Activated T-cell treated with anti-CD3 and anti-CD28 coated beads, Interleukin-2, amount 50 U/mL, for 1 hour (primary cell): ENCODE measurements at places on chromosomes 6 and 20.
A peak's percentile ranks its signal among the peaks of the same experiment; 100 is the strongest.

DNA sequence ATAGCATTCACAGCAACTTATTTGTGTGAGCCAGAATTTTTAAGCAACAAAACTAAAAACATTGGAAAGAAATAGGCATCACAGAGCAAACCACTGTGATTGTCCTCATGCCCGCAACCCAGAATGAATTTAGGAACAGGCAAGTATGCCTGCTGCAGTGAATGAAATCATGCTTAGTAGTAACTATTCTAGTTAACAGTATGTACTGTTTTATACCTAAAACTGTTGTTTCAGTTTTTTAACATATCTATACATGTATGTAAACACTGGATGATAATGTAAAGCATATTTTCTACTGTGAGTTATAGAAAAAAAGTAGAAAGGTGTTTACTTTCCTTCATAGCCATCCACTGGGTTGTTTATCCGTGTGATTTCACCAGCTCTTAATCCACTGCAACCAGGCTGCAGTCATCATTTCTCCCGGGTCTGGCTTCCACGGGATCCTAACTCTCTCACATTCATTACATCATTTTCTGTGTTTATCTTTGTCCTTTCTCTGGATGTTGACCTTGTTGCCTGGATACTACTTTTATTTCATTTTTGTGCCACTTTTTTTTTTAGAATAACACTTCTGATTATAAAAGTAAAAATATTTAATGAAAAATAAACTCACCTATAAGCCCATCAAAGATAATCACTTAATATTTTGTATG lies 3.6 kb upstream of the ARFGEF3 start:
- DNase-seq = no peak

DNA sequence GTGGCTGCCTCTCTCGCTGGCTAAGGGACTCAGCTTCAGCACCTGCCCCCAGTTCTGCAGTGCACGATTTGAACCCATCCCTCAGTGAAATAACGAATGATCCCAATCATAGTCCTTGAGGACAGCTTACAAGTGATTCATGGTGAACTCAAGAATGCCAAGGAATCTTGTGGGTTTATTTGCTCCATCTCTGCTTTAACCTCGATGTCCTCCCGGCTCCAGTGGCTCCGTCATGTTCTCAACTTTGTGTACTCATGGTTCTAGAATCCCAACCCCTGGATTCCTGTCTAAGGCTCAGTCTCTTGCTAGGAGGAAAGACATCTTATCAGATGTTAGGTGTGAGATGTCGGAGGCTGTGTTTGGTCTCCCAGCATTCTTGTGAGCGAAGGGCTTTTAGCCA lies 29.0 kb upstream of the GTSF1L start:
- no peak for DNase-seq

DNA sequence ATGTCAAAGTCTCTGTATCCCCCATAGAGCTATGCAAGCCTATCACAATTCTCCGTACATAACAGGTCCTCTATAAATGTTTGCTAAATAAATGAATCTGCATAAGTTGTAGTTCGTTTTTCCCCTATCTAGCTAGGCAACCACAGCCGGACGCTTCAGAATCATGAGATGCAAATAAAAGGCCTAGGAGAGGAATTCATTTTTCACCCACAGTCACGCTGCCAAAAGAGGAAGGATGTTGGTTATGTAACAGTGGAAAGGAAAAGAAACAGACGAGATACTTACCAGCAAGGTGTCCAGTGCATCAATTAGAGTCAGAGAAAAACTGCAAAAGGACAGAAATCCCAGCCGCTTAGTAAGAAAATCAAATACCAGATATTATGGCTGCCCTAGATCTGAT lies 2.4 kb downstream of the EDEM2 start:
- no peak for DNase-seq

- no peak for DNase-seq
Observed at GRCh38 chr20:21498635-21499034, 15.2 kb downstream of the NKX2-2 start.

GRCh38 chr20:53652090-53652858 lies 58.6 kb upstream of the ZNF217 start:
- no peak for DNase-seq

DNA sequence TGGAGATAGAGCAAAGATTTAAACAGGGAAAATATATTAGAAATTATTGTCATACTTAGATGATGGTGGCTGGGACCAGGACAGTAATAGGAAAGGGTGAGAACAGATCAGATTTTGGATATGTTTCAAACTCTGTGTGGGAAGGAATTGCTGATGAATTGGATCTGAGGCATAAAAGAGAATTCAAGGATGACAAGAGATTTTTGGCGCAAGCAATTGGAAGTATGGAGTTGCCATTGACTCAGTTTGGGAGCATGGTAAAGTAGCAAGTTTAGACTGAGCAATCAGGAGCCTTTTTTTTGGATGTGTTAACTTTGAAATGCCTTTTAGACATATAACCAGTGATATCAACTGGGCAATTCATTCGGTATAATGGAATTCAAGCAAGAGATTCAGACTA lies 14.4 kb downstream of the TAB2 start:
- DNase-seq = no peak

DNA sequence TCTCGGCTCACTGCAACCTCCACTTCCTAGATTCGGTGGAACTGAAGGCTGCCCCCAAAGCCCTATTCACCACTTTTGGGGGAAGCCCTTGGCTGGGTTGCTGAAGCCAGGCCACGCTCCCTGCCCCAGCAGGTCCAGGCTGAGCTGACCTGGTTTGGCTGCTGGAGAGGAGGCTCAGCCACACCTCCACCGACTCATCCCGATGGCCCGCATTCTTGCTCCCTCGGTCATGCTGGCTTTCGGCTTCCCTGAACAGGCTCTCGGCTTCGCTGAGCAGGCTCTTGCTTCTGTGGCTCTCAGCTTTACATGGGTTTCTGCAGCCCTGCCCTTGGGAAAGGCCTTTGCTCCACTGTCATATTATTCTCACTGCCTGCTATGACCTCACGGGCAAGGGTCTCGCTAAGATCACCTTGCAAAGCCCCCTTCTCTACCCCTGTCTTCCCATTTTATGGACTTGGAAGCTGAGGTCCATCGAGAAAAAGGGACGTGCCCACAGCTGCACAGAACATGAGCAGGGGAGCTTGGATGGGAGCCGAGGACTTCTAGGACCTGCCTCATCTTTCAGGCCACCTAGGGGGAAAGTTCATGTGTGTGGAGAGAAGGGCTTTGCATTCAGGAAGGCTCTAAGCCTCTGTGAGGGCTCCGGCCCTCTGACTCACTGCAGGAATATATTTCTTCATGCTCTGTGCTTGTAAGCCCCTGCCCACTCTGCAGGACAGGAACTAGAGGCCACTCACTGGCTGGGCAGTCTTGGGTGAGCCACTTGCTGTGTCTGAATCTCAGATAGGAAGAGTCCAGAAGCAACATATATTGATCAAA lies 15.6 kb downstream of the ARHGAP40 start:
- DNase-seq = no peak

DNA sequence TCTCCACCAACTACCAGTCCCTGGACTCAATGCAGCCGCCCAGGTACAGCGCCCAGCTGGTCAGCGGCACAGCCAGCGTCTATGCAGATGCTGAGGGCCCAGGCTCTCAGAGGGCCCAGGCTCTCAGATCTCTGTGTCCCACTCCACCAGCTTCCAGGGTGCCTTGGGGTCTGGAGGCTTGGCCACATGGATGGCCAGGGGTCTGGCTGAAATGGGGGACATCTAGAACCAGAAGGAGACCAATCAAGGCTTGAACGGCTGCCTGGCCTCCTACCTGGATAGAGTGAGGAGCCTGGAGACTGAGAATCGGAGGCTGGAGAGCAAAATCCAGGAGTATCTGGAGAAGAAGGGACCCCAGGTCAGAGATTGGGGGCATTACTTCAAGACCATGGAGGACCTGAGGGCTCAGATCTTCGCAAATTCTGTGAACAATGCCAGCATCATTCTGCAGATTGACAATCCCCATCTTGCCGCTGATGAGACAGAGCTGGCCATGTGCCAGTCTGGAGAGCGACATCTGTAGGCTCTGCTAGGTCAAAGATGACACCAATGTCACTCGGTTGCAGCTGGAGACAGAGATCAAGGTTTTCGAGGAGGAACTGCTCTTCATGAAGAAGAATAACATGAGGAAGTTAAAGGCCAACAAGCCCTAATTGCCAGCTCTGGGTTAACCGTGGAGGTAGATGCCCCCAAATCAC lies 44.1 kb upstream of the GRM4 start:
- peak; percentile 62 for DNase-seq

DNA sequence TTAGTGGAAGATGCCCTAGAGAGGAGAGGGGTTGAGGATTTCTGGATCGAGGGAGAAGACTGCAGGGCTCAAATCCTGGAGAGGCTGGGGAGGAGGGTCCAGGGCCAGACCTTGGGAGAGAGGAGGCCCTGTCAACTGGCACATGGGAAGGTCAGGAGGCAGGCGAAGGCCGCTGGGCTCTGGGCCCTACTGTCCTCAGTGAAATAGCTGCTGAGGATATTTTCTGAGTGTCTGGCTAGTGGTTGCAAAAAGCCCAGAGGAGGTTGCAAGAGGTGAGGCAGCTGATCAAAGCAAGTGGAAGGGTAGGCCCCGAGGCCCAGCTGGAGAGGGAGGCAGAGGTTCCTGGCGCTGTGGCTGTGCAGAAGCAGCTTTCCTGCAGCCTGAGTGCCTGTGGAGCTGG lies 103.4 kb upstream of the MLN start:
- DNase-seq = no peak

DNA sequence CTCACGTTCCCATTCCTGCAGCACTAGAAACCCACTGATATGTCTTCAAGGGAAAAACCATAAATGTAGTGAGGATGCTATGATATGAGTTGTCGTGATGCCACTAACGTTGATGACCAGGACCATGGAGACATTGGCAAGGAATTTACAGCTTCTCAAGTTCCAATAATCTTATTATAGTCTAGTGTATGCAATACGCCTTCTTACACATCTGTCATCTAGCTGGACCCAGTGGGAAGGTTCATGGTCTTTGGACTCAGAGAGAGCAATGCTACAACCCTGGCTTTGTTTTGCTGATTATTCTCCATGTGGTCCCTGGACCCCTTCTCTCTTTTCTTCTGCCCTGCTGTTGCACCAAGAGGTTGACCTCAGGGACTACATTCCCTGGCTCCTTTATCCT lies 76.0 kb upstream of the BMP2 start:
- DNase-seq = no peak

- no peak for DNase-seq
Observed at GRCh38 chr6:98974309-98974708, 26.6 kb upstream of the FBXL4 start.

DNA sequence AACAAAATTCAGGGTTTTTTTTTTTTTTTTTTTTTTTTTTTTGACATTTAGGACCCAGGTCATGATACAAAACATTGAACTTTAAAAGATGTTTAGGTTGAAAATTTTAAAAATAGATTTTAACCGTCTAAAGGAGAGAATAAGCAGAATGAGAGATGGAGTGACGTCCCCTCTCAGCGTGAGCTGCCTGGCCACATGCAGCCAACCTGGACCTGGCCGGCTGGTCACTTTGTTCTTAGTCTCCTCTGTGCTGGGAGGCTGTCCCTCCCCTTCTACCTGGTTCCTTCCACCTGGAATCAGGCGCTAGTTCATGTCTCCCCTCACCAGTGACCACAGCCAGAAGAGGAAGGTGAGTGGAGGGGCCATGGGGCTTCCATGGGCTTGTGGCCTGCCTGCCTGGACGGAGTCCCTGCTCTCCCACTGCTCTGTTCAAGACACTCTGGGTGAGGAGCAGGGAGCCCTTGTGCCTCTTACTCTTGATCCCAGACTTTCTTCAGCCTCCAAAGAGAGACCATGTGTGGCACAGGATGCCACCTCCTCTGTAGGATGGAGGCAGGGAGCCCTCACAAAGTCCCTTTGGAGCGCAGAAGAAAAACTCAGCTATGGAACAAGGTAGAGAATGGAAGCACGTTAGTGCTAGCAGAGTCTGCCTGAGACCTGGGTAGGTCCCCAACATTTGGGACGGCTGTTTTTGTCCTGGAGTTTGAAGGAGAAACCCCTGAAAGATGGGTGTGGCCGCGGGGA lies 31.7 kb downstream of the IRF4 start:
- DNase-seq = no peak

- DNase-seq = no peak
Observed at GRCh38 chr6:163780994-163781393, 366.5 kb downstream of the QKI start.

DNA sequence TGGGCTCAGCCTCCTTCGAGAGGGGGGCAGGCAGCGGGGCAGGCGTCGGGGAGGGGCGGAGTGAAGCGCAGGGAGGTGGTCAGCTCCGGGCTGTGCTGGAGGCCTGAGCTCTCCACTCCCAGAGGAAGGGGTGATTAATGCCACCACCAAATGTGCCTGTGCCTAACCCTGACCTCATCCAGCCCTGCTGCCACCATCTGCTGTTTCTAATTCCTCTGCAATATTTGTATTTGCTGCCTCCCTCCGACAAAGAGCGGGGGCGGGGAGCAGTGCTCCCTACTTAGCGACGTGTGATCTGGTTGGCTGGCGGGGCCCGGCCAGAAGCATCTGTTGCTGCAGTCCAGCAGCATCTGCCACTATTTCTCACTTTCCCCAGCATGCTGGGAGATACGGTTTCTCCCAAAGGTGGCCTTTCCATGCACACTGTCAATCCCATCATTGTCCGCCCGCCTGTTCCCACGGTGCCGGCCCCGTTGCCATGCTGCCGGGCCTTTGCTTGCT lies 47.0 kb downstream of the DLL1 start:
- DNase-seq = no peak

- DNase-seq = no peak
Observed at GRCh38 chr6:14824484-14825275, 421.2 kb upstream of the JARID2 start.

DNA sequence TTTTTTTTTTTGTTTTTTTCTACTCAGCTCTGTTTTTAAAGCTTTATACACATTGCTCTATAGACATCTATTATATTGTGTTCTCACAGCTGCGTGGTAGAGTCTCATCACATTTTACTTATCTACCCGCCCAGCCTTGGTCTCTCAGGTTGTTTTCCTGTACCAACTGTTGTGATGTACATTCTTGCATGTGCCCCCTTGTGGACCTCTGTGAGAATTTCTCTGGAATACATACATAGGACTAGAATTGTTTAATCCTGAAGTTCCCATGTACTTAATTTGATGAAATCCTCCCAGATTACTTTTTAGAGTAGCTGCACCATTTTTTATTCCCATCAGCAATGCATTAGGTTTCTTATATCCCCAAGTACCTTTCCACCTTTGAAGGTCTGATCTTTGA lies 40.4 kb upstream of the TINAG start:
- no peak for DNase-seq

GRCh38 chr6:146224449-146224848 lies 195.6 kb downstream of the GRM1 start:
- DNase-seq = no peak

- no peak for DNase-seq
Observed at GRCh38 chr20:53891306-53891894, 179.0 kb downstream of the BCAS1 start.

- DNase-seq = no peak
Observed at GRCh38 chr6:83160167-83160566, 32.9 kb downstream of the PGM3 start.

DNA sequence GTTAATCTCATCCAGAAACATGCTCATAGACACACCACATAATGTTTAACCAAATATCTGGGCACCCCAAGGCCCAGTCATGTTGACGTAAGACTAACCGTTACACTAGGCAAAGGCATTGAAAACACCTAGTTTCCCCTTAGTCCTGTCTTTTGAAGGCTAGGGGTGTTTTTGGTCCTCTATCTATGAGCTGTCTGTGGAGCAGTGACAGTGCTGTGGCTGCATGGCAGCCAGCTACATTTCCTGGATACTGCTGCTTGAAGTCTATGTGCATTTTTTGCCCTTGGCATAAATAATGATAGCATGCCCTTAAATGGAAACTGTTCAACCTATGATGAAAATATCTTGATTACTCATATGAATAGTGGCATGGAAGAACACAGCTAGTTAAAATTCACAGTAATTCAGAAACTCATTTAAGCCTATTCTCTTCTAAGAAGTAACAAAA lies 18.6 kb downstream of the FARS2 start:
- DNase-seq = no peak

- DNase-seq = no peak
Observed at GRCh38 chr6:158772851-158773371, 46.3 kb downstream of the EZR start.
